ENCODE measurements at places on chromosomes 6 and 20. TPM values are rescaled to one million over a fixed set of nuclear protein-coding genes. Genes with fewer than 3 reads are reported as not detected.

Gene MAPK14
- 31.6 TPM for total RNA-seq

Gene GPR6
- not detected for total RNA-seq

Gene PHF3
- total RNA-seq: 46.2 TPM

Gene TREM1
- total RNA-seq: not detected

Gene PRDM13
- total RNA-seq: 0.14 TPM

Gene ME1
- 4.4 TPM for total RNA-seq

Gene ANKRD66
- not detected for total RNA-seq

Gene CLDN20
- total RNA-seq: not detected

Gene NCOA3
- total RNA-seq: 25.7 TPM

Gene TNFRSF21
- 16.4 TPM for total RNA-seq

Gene PCMTD2
- 65.4 TPM for total RNA-seq

Gene CD93
- total RNA-seq: 0.44 TPM

GRCh38 chr6:4281341-4282293 is 146.2 kb upstream of the ECI2 start:
- peak; percentile 9 for DNase-seq

DNA sequence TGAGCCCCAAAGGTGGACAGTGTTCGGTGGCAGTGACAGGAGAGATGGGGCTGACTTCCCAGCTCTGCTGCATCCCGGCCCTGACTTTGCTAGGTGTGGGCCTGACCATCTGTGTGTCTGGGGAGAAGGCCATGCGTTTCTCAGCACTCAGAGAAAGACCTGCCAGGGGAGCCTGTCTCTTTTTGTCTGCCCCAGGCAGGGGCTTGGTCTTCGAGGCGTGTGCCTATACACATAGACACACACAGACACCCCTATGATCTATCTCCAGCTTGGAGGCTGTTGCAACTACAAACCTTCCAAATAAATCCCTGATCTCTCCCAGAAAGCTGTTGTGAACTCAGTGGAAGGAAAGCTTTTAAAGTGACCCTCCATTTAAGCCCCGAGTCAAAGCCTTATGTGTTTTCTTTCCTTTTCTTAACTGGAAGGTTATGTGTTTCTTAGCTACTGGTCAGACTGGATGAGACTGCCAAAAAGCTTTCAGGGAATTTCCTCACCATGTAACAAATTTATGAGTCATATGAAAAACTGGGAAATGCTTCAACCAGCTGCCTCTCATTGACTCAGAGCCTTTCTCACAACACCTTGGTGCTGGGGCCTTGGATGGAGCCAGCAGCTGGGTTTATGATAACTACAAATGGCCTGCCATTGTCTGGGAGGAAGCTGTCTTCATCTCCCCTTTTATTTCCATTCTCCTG is 102.6 kb downstream of the CDC5L start:
- DNase-seq: no peak

DNA sequence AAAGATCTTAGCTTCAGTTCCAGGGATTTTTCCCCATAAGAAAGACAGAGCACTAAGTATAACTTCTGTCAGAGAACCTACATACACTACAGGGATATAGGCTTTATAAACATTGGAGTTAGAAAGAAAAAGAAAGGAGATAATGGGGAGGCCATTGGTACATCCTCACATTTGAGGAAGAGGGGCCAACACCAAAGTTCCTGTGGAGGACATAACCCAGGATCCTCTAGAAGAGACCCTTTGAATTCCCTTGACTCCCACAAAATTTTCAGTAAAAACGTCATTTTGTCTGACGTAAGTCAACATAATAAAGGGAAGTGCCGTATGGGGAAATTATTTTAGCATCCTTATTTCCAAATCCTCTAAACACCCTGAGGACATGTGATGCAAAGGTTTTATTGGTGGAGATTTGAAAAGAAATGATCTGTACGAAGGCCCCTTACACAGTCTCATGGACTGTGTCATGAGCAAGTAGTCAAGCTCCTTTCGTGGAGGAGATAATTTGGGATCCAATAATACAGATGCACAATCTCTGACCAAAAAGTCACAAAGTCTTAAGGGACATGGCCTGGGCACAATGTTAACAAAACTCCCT is 33.2 kb downstream of the HLA-DRA start:
- DNase-seq: no peak

DNA sequence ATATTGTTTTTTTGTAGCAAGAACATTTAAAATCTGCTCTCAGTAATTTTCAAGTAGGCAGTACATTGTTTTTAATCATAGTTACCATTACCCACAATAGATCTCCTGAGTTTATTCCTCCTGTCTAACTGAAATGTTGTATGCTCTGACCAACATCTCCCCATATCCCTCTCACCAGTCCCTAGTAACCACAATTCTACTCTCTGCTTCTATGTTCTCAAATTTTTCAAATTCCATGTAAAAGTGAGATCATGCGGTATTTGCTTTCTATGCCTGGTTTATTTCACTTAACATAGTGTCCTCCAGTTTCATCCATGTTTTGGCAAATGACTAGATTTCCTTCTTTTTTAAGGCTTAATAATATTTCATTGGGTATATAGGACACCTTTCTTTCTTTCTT is 300.5 kb downstream of the KCNQ5 start:
- DNase-seq: no peak

GRCh38 chr6:22073516-22074198 is 223.2 kb downstream of the PRL start:
- no peak for DNase-seq

- DNase-seq: no peak
Observed at GRCh38 chr6:142804490-142804889, 140.5 kb downstream of the HIVEP2 start.

- peak; percentile 34 for DNase-seq
Observed at GRCh38 chr6:68559716-68560115, 75.4 kb upstream of the ADGRB3 start.

Measured in neural crest cell (in vitro differentiated cells).